Activated CD4-positive, alpha-beta T cell treated with anti-CD3 and anti-CD28 coated beads, Interleukin-10, Interleukin-2, amounts not matched to agents 100 ng/mL and 50 ng/mL, durations not matched to agents 16 hours and 8 hours (primary cell): ENCODE measurements at places on chromosomes 2 and 18.

DNA sequence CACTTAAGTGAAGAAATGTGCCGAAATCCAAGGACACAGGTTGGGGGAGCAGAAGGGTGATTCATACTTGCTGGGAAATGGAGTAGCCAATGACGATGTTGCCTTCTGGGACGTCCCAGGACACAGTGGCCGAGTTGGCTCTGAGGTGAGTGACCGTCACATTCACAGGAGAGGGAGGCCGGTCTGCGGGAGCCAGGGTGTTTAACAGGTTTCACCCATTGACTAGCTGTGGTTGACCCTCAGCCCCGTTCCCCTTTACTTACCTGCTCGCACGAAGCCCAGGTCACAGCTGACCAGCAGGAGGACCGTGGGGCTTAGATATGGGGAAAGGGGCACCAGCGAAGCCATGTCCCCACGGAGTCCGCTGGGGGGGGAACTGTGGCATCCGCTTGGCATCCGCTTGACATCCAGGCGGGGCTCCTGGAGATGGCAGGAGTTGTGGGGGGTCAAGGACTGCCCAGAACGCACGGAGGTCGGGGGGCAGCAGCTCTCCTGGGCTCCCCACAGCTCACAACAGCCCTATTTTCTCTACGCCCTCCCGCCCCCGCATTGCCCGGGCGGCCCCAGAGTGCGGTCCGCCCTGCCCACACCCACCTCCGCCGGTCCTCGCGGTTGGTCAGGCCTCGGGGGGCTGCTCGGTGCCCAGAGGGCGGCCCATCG lies 586 bp downstream of the FNDC4 start:
- no peak for DNase-seq

DNA sequence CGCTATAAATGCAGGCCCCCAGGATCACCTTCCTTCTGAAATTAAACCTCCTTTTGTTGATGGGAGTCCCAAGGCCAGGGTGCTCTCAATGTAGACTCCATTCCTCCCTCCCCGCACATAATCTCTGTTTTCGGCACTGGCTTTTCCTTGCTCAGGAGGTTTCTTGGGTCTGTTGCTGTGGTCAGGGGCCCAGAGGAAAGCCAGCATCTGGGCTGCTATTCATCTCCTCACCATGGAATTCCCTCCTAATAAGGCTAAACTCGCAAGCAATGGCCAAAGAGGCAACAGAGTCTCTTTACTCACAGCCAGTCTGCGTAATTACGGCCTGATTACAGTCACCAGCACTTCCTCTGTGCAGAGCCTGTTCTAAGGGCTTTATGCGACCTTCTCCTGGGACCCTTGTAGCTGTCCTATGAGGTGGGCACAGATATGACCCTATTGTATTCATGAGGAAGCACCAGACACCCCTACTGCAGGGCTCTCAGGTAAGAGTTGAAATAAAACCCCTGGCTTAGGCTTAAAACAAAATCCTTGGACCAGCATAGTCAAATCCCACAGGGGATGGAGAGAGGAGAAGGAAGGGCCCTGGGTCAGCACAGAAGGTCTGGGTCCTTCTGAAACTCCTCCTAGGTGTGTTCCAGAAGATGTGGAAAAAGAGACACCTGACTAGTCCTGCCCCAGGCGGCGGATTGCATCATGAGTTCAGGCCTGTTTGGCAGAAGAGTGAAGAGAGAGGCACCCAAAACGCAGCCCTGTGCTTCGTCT lies 105.0 kb upstream of the SH3BP4 start:
- no peak for DNase-seq

GRCh38 chr2:236879416-236879963 lies 206.2 kb upstream of the COPS8 start:
- no peak for DNase-seq

- DNase-seq = no peak
These were observed 9.0 kb upstream of the ARHGEF4 start for GRCh38 chr2:130827502-130828251.

GRCh38 chr2:219045937-219046550 lies 4.7 kb upstream of the CFAP65 start:
- peak; percentile 32 for DNase-seq

GRCh38 chr2:36680012-36680411 lies 16.5 kb upstream of the VIT start:
- no peak for DNase-seq

- DNase-seq = no peak
These were observed 3.6 kb downstream of the MAB21L4 start for GRCh38 chr2:240892356-240892755.

GRCh38 chr2:2662037-2662846 lies 331.2 kb upstream of the MYT1L start:
- no peak for DNase-seq

GRCh38 chr2:30243231-30243630 lies 11.9 kb downstream of the LBH start:
- no peak for DNase-seq

DNA sequence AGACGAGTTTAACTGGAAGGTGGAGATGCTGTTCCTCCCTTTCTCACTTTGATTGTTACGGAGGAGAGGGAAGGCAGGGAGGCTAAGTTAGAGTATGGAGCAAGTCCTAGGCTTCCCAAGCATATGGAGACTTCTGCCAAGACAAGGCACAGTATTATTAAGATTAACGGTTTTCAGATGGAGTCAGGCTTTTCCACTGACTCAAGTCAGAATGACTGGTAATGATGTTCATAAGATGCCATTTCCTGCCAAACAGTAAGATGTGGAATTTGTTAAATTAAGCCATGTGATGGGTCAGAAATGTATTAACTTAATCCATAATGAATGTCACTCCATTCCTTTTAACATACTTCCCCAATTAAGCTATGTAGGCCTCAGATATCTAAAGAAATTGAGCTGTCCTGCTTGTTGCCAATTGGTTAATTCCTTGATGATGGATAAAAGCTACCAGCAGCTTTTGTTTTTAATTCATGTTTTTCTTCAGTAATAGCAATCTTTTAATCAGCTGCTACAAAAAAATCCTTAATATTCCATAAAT lies 383.7 kb downstream of the ZNF521 start:
- DNase-seq = no peak

DNA sequence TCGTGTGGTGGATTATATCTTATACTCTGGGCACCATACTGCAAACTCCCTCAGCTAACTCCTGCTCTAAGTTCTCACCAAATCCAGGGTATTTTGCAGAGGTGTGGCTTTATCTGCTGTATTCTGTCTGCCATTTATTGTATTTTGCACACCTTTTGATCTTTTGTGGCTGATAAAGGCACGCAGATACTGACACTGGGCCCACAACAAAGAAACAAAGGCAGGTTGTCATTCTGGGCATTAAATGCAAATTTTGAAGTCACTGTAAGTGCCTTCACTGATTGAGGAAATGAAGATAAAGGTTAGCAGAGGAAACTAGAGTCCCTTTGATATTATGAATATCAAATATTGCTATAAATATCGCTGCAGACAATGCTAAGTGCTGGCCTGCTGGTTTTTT lies 265.8 kb upstream of the MEIS1 start:
- DNase-seq = no peak

- no peak for DNase-seq
These were observed 20.1 kb upstream of the NFATC1 start for GRCh38 chr18:79375441-79376154.

- peak; percentile 89 for DNase-seq
These were observed 92.6 kb downstream of the ACTR2 start for GRCh38 chr2:65320042-65320725.

- peak; percentile 14 for DNase-seq
These were observed 75.8 kb upstream of the SLC1A4 start for GRCh38 chr2:64913357-64913869.

- DNase-seq = no peak
These were observed 186.1 kb upstream of the RBMS1 start for GRCh38 chr2:160679686-160680085.

DNA sequence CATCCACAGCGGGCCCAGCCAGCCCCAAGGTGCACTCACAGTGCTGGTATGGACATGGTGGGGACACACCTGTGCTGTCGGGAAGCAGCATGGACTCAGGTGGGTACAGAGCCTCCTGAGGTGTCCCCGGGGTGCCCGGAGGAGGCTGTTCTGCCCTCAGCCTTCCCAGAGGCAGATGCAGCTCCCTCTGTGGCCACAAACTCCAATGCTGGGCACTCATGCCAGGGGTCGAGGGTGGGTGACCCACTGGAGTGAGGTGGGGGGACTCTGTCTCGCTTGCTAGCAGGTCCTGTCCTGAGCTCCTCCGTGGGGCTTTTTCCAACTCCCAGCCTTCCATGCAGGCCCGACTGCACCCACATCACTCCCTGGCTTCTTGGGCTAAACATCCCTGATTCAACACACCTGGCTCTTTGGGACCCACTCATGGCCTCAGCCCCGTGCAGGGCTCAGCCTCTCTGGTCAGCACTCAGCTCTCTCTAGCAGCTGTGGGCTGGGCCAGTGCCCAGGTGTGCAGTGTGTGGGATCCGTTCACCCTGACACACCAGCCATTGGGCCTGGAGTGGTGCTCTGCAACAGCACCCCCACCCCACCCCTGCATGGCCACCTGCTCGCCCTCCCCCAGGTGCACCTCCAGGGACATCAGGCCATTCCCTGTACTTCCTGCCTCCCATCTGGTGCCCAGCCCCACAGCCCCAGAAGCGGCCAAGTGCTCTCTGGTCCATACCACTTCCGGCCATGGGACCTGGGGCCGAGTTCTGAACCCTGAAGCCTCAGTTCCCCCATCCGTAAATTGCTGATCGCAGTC lies 16.0 kb downstream of the RAMP1 start:
- no peak for DNase-seq

- peak; percentile 37 for DNase-seq
These were observed 7.0 kb downstream of the SLC35F6 start for GRCh38 chr2:26770986-26771586.

DNA sequence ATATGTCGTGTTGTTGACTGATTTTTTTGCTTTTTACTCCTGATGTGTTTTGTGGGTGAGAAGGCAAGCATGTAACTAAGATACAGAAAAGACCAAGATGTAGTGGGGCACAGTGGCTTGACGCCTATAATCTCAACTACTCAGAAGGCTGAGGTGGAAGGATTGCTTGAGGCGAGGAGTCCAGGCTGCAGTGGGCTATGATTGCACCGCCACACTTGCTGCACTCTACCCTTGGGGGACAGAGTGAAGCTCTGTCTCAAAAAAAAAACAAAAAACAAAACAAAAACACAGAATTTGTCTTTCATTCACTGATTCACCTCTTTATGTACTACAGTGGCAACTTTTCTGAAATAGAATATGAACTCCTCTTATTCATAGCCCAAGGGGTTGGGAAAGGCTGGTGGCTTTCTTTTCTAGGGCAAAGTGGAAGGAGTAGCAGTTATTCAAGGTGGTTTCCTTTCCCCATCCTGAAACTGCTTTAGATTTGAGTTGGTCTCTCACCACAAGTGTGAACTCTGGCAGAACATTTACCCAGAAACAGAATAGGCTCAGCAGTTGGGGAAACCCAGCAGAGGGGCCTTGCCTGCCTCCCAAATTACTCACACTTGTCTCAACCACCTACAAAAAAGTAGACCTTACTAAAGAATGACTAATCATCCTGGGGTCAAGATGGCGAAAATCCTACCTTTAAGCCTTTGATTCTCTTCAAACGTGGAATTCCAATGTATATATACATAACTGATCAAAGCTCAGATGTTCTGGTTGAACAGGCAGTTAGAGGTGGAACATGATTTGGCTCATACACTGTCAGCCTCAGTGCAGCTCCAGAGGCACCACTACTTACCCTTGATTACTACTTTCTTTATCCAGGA lies 6.5 kb downstream of the TANK start:
- peak; percentile 97 for DNase-seq

GRCh38 chr2:204026294-204026693 lies 89.7 kb downstream of the ICOS start:
- no peak for DNase-seq

- no peak for DNase-seq
These were observed 5.6 kb downstream of the DES start for GRCh38 chr2:219423652-219424377.

DNA sequence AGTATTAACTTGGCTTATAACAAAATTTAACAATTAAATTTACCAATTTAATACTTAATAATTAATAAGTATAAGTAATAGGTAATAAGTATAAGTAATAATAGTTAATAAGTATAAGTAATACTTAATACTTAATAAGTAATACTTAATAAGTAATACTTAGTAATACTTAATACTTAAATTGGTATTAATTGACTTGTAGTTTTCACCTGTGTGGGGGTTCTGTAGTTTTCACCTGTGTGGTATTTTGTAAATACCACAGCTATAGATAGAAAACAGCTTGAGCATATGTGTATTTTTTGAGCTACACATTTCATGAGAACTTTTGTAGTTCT lies 55.4 kb downstream of the MAPRE2 start:
- DNase-seq = no peak

GRCh38 chr2:149972066-149972465 lies 384.5 kb upstream of the MMADHC start:
- DNase-seq = no peak

DNA sequence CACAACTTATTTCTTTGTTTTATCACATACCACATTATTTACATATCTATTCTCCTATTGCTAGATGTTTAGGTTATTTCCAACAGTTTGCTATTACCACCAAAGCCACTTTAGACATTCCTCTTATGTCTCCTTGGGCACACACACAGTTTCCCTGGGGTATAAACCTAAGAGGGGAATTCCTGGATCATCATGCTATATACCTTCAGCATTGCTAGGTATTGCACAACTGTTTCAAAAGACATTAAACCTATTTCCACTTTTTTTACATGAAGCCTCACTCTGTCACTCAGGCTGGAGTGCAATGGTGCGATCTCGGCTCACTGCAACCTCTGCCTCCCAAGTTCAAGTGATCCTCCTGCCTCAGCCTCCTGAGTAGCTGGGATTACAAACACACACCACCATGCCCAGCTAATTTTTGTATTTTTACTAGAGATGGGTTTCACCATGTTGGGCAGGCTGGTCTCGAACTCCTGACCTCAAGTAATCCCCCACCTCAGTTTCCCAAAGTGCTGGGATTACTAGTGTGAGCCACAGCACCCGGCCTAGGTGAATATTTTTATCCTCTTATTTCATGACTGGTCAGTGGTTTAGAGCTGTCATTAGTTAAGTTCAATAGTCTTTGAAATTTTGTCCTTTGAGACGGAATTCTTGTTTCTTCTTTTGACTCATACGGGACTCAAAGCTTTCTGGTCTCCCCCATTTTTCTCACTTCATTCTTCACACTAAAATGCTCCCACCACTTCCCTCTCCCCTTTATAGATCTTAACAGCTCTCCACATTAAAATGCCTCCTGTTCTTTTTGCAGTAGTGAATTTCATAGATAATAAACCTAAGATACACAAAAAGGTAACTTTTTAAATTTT lies 30.3 kb downstream of the SULT1C4 start:
- no peak for DNase-seq

GRCh38 chr18:8253944-8254343 lies 355.3 kb upstream of the RAB12 start:
- DNase-seq = no peak

- no peak for DNase-seq
These were observed 128.0 kb upstream of the CD302 start for GRCh38 chr2:159925975-159926374.
